ENCODE measurements at places on chromosomes 13 and 19.

GRCh38 chr19:36257520-36257876 lies 42.6 kb downstream of the ZNF146 start:
- DNase-seq = no peak

- no peak for DNase-seq
These were observed 163.1 kb upstream of the TSHZ3 start for GRCh38 chr19:31512181-31512970.

DNA sequence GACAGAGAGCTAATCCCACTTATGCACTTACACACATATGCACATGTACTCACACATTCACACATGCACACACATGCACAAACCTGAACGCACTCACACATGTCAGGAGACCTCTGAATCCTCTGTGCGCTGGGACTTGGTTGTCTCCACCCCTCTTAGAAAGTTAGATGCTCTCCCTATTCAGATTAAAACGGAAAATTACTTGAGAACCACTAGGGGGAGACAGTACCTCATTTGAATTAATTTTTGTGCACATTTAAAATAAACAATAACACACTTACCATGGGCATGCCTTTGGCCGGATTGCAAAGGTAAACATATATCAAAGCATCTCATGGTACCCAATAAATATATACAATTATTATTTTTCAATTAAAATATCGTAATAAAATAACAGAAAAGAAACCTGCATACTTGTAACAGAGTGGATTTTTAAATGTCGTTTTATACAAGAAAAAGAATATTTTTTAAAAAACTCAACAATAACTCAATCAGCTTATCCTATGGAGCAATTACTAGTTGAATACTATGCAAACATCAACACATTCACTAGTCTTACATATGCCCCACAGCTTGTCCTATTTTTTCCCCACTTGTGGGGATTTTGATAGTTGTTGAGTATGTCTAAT lies 9.5 kb upstream of the LILRB4 start:
- DNase-seq = no peak

DNA sequence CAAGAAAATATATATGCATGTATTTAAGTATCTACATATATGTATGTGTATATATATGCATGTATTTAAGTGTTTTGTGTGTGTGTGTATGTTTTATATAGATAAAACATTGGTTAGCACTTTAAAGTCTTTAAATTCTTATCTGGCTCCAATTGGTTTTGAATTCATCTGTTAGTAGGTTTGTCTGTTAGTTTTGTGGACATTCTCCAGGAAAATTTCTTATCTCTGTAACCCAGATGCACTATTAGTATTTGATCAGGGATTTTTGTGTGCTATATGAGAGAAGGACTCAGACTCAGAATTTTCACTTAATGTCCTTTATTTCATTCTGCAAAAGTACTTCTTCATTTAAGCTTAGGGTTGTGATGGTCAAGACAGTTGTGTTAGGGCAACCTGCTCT lies 103.1 kb downstream of the ITGBL1 start:
- no peak for DNase-seq

GRCh38 chr19:41735071-41735600 lies 20.2 kb upstream of the CEACAM6 start:
- DNase-seq = no peak

- no peak for DNase-seq
These were observed 354.3 kb downstream of the KLF12 start for GRCh38 chr13:73779881-73780280.

- DNase-seq = no peak
These were observed 9.7 kb downstream of the LPAR6 start for GRCh38 chr13:48403151-48403631.

DNA sequence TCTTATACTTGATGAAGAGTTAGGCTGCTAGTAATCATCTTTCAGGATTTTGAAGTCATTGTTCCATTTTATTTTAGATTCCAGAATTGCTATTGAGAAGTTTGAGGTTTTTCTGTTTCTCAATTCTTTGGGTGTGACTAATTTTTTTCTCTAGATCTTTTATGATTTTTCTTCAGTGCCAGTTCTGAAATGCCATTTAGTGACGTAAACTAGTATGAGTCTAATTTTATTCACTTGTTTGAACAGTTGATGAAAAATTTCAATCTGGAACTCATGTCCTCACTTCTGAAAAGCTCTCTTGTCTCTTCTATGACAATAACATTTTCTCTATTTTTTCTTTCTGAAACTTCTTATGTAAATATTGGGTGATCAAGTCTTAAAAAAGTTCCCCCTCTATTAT lies 188.5 kb upstream of the HTR2A start:
- no peak for DNase-seq

- no peak for DNase-seq
These were observed 118.3 kb upstream of the RNF113B start for GRCh38 chr13:98295371-98295770.

GRCh38 chr19:1757468-1758230 lies 4.3 kb downstream of the ONECUT3 start:
- no peak for DNase-seq

DNA sequence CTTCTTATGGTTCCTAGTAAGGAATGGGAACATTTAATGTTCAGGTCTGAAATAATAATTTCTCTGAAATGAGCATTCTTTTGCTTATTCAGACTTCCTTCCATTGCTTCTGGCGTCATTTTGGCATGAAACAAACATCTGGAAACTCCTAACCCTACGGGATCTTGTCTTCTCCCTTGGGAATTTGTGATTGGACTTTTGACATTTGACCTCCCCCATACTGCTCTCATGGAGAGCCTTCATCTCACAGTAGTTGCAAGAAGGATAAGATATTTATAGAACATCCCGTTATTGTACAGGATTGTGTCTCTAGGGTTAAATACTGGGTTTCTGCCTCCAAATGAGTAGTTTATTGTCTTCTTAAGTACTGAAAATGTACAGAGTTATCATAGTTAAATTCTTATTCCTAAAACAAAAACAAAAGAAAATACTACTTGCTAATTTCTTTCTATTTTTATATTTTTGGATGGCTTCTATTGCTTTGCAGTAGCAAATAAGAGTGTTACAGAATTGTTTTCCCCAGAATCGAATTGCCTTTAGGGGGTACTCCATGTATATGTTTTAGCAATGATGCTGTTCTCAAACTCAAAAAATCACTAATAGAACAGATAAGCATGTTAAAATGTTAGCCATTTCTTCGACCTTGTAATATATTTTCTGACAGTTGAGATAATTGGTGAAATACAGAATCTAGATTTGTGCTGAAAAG lies 366.8 kb downstream of the DLEU7 start:
- no peak for DNase-seq

- no peak for DNase-seq
These were observed 1.6 kb upstream of the BEST2 start for GRCh38 chr19:12749938-12750521.

DNA sequence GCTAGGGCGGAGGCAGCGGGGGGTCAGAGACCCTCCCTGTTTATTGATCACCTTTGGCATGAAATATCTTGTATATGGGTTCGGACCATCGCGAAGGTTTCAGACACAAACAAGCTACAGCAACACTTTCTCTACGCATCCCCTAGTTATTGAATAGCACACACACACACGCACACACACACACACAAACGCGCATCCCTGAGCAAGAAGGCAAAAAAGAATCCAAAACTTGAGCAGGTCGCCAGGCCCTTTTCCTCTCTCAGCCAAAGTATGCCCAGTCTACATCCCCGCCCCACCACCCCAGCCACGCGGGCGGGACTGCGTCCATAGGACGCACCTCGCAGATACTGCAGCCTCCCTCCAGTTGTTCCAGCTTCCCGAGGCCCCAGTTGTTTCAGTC lies 16.0 kb downstream of the POU4F1 start:
- DNase-seq = no peak

DNA sequence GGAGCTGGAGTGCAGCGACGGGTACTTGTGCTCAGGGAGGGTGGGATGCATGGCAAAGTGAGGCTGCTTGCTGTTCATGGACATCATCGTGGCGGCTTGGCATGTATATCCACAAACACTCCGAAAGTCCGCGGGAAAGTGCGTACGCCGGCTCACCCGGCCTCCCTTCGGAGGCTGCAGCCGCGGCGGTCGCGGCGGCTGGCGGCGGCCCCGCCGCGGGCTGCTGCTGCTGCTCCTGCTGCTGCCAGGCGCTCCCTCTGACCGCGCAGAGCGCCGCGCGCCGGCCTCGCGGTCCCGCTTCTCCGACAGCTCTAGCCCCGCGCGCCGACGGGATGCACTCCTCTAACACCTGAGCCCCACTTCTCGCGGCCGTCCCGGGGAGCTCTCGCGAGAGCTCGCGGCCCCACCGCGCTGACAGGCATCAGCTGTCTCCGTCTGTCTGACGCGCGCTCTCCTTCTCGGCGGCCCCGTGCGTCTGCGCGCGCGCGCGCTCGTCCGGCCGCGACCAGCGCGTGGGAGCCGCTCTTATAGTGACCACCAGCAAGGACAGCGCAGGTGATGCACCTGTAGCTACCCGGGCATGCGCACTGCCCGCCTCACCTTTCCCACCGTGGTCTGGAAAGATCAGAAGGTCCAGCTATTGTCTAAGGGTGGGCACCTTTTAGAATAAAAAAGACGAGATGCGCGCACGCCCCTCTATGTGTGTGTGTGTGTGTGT lies at the start of gene POU4F1:
Gene POU4F1, minus strand, starts transcription at position 313 of the 718 bp plus-strand sequence. Its CDS starts 226 bp downstream, at position 87.
- DNase-seq = peak; percentile 78

DNA sequence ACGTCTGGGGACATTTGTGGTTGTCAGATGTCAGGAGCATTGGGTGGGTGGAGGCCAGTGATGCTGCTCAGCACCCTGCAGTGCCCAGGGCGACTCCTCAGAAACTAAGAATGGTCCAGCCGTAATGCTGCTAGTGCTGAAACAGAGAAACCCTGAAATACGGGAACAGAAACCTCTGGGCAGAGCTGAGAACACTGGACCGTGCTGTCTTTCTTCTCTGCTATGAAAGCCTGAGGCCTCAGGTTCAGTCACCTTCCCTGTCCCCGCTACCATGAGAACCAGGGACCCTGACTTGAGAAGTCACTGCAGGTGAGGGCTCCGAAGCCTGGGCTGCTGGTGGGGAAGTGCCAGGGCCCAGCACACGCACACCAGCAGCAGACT lies 13.4 kb downstream of the CAPS start:
- DNase-seq = no peak

GRCh38 chr19:35397064-35397463 lies 26.2 kb downstream of the GPR42 start:
- no peak for DNase-seq

DNA sequence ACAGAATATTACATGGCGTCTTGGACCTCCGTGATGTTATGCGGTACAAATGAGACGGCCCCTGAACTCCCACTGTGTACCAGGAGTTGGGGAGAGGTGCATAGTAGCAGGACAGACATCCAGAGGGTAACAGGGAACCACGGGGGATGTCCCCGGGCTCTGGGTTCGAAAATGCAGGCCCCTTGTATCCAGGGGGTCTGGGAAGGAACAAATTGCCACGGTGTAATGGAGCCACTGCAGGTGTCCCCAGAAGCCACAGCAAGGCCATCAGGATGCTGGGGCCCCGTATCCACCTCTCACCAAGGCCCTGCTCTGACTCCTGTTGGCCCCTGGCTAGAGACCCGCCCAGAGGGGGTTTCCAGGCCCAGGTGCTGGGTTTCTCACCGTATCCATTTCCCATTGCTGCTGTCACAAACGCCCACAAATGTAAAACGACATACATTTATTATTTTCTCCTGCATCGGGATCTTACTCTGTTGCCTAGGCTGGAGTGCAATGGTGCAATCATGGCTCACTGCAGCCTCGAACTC lies 77.8 kb downstream of the INSR start:
- DNase-seq = no peak

DNA sequence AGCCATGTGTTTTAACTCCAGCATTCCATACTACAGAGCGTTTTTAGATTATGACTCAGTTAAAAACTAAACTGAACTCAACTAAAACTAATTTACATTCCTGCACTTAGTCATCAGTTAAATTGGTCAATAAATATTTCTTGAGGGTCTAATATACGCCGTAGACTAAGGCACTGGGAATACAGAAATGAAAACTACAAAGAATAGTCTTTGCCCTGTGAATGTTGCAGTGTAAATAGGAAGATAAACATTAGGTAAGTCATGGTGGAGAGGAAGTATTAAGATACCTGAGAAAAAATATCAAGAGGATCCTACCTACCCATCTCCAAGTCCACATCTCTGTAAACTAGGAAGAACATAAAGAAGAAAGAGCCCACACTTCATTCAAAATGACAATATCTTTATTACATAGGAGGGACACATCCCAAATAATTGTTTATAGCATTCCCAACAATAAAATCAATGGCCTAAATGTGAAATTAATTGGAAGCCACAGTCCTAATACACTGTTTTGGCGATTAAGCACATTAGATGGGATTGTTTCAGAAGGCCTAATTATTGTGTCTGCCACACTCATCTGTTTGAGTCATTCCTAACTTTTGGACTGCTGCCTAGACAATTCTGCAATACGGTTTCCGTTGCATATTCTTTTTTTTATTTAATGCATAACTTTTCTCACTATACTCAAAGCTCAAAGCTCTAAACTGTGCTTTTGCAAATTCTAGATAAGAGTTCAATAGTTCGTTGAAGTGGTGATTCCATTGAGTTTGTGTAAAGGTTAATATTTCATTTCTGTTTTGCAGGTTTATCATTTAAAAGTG lies 52.9 kb downstream of the MBNL2 start:
- DNase-seq = no peak

- DNase-seq = no peak
These were observed 49.6 kb downstream of the ABCC4 start for GRCh38 chr13:95251641-95252040.

- DNase-seq = no peak
These were observed 410.0 kb downstream of the FGF9 start for GRCh38 chr13:22080832-22081231.

GRCh38 chr13:39646122-39646521 lies 9.3 kb upstream of the COG6 start:
- no peak for DNase-seq

DNA sequence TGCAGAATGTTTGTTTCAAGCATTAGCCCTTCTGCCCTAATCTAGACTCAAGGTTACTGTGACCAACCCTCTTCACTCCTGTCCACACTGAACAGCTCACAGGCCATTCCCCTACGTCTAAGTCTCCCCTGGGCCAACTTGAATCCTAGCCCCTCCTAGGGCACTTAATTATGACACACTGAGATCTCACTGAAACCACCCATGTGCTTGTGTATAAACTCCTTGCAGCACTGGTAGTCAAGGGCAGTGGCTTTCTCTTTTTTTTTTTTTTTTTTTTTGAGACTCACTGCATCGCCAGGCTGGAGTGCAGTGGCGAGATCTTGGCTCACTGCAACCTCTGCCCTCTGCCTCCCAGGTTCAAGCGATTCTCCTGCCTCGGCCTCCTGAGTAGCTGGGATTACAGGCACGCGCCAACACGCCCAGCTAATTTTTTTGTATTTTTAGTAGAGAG lies 1.9 kb upstream of the AKT2 start:
- DNase-seq = no peak

- no peak for DNase-seq
These were observed 82.5 kb upstream of the FGF14 start for GRCh38 chr13:102484329-102484728.
